Stimulated activated CD4-positive, alpha-beta T cell treated with anti-CD3 and anti-CD28 coated beads, Interleukin-1b, Interleukin-23, amount 100 ng/mL, for 1 hour (primary cell): ENCODE measurements at places on chromosomes 2 and 18.

- no peak for DNase-seq
Observed at GRCh38 chr18:75395137-75395536, 32.4 kb downstream of the SMIM21 start.

GRCh38 chr2:34806891-34807290, 1207.8 kb upstream of the FAM98A start:
- no peak for DNase-seq

GRCh38 chr18:74413836-74414235, 43.3 kb downstream of the DIPK1C start:
- no peak for DNase-seq

DNA sequence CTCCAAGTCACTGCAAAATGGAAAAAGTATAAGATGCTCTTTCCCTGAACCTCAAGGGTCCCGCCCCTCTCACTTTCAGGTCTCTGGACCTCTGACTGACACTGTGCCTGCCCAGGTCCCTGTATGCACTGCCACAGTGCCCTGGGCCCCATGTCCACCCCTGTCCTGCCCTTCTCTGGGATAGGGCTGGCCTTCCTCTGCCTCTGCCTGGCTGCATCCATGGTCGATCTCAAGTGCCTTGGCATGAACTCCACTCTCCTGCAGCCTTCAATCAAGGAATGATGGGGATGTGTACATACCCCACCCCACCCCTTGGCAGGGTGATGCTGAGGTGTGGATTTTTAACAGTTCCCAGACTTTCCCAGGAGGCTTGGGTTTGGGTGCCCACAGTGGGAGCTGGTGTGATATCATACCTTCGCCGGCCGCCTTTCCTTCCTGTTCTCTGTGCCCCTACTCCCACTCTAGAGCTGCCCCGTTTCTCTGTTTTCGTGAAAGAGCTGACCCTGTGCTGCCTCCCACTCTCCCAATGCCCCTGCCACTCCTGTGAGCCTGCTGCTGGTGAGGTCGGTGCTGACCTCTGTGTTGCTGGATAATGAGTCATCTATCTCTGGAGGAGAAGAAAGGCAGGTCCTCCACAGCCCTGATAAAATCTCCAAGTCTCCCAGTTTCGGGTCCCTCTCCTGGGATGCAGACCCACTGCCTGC, 18.9 kb downstream of the PTPN18 start:
- DNase-seq, result no peak

GRCh38 chr2:38997781-38998180, 108.1 kb downstream of the ARHGEF33 start:
- no peak for DNase-seq

- DNase-seq, result no peak
Observed at GRCh38 chr18:72866901-72867745, 664 bp downstream of the NETO1 start.

- DNase-seq, result no peak
Observed at GRCh38 chr2:163735685-163736432, at the start of gene FIGN. TSS of gene FIGN (minus strand) at chr2:163736008. CDS start at chr2:163734927, 1,081 bp downstream.

GRCh38 chr2:224613543-224614286, 28.6 kb upstream of the CUL3 start:
- no peak for DNase-seq

DNA sequence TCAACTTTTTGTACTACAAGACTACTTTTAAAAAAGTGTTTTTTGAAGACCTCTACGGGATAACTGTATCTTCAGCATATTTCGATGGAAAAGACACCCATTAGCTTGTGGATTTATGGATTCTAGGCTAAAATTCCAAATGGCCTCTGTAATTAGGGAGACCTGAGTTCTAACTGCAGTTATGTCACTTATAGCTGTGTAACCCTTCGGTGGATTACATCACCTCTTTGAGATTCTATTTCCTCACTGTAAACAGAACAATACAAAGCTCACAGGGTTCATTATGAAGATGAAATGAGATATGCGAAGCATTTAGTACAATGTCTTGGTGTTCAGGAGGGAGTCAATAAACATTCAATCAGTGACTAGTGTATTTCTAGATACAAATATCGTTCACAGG, 24.2 kb downstream of the LMAN2L start:
- no peak for DNase-seq

DNA sequence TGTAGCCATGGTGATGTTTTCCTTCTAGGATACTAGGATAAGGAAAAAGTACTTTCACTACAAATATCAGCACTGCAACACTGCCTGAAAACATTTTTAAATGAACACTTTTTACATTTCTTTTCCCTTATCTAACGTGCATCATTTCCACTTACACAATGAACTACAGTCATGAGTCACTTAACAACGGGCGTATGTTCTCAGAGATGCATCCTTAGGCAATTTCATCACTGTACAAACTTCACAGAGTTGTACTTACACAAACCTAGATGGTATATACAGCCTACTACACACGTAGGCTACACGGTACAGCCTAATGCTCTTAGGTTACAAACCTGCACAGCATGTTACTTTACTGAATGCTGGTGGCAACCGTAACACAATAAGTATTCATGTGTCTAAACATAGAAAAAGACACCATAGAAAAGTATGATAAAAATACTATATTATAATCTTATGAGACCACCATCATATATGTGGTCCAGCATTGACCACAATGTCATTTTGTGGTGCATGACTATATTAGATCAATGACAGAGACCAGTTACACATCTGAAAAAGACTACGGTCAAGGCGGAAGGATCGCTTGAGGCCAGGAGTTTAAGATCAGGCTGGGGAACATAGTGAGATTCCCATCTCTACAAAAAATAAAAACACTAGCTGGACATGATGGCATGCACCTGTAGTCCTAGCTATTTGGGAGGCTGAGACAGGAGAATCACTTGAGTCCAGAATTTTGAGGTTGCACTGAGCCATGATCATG, 39.8 kb downstream of the WDR33 start:
- DNase-seq, result no peak

GRCh38 chr2:64650296-64650695, 3.4 kb downstream of the SERTAD2 start:
- DNase-seq, result no peak

DNA sequence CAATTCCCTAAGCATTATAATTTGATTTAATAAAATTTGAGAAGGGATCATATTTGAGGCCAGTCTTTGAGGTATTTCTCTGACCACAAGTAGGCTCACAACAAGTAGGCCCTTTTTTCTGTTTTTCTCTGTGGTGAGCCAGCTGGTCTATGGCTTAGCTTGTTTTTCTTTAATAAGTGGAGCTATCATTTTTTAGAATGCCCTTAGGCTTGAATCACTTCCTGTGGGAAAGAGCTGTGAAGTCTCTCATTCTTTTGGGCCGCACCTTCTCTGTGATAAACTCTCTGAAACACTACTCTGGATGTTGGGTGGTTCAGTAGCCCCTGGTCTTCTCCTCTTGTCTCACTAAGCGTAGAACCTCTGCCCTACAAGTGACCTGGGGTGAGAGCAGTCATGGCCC, 235.9 kb downstream of the SUCLG1 start:
- DNase-seq, result no peak

- no peak for DNase-seq
Observed at GRCh38 chr18:7116792-7117389, 706 bp downstream of the LAMA1 start.

DNA sequence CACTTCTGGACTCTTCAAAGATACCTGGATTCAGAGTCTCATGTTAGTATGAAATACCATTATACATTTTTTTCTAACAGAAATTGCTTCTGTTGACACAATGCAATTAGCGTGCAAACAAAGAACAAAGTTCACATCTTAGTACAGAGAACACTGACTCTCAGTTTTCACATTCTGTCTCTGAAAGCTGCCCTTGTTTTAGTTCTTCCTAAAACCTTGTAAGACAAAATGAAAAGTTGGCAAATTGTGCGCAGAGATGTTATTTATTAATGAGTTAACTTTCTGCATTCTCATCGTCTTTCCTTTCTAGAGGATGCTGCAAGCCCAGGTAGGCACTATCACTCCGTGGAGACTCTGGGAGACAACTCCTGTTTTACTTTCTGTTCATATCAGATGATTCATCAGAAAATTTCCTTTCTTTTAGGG, 377.3 kb upstream of the POU3F3 start:
- no peak for DNase-seq

DNA sequence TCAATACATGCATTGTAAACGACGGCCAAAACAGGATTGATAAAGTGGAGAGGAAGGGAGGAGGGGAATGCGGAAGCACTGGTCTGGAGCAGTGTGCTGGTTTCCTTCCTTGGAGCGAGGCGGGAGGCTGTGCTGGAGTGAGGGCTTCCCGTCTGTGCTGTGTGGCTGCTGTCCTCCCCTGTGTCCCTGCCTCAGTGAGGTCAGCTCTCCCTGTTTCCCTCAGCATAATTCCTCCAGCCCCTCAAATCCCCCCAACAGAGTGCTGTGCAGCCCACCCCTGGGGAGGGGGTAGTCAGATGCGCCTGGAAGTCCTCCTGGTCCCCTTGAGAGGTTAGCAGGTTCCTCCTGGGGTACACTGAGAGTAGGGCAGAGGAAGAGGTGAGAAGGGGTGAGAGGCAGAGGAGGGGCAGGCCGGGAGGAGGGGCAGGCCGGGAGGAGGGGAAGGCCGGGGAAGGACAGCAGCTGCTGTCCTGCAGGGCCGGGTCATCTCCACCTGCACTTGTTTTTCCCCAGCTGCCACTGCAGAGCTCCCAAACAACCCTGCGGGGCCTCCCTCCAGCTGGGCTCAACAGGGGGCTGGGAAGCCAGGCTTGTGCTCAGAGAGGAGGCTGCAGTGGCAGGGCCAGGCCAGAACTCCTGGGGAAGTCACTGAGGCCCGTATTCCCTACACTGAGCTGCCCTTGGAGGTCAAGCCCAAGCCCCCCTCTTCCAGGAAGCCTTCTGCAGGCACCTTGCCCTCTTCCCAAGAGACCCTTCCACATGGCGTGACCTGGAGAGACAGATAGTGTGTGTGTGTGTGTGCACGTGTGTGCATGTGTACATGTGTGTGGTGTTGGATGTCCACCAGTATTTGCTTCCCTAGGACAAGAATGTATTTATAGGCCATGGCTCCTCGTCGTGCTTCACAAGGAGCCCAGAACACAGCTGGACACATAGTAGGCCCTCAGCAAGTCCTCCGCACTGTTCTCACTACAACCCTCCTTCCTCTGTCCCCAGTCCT, 13.2 kb upstream of the ATP6V1B1 start:
- no peak for DNase-seq

- DNase-seq, result no peak
Observed at GRCh38 chr2:113905886-113906285, 16.0 kb downstream of the ACTR3 start.

- DNase-seq, result no peak
Observed at GRCh38 chr2:174074831-174075230, 109.7 kb upstream of the SP3 start.

GRCh38 chr18:75110311-75110710, 98.6 kb downstream of the PTGR3 start:
- no peak for DNase-seq

DNA sequence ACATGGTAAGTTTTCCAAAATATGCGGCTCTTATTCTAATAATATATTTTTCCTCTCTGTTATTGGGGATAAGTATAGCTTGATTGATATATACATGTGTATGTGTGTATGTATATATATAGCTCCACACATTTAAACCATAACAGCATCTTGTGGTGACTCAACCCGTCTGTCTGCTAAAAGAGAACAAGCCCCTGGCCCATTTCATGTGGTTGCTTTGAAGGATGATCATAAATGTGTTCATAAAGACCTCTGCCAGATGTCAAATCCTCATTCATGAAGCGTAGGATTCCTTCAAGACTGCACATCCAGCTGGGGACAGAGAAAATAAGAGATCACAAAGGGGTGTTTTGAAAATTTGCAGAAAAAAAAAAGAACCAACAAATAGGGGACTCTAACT, 79.3 kb downstream of the RHOB start:
- DNase-seq, result no peak

GRCh38 chr18:44602845-44603244, 77.8 kb upstream of the SETBP1 start:
- DNase-seq, result no peak

GRCh38 chr18:4789506-4789905, 334.4 kb upstream of the DLGAP1 start:
- no peak for DNase-seq

DNA sequence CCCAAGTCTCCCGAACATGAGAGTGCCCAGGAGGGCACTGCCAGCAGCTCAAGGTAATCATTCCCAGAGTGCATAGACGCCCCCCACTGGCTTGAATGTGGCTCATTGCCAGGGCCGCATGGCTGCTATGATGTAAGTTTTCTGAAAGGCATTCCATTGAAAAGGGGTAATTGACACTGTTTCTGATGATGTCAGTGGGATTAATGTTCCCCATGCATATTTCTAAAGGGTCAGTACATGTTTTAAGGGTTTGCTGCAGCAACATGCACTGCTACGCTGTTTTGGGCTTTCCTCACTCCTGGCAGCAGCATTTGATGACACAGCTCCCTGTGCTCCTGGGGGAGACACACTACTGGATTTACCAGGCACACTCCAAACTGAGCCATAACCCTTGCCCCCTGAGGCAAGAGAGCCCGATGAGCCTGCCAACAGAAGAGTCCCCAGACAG, 36.7 kb downstream of the KIAA2012 start:
- DNase-seq, result no peak

GRCh38 chr18:6747646-6748045, 18.1 kb downstream of the ARHGAP28 start:
- DNase-seq, result no peak

DNA sequence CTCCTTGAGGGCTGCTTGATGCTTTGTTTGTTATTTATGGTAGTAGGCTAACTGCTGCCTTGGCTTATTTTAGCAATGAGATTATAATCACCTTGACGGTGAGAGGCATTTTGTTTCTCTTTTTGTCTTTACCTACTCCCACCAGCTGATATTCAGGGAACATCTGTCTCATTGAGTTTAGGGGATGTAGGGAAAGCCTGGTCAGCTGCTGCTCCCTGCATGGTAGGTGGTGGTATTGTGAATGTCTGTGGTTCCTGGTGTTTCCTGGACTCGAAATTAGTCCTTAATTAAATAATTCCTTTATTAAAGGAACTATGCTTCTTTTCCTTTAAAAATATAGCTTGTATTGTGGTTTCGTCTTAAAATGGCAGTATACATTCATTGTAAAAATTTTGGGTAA, 77.8 kb downstream of the ADAM23 start:
- no peak for DNase-seq

GRCh38 chr2:40126006-40126405, 325.9 kb downstream of the SLC8A1 start:
- DNase-seq, result no peak

- DNase-seq, result no peak
Observed at GRCh38 chr2:15763822-15764682, 172.4 kb downstream of the DDX1 start.

DNA sequence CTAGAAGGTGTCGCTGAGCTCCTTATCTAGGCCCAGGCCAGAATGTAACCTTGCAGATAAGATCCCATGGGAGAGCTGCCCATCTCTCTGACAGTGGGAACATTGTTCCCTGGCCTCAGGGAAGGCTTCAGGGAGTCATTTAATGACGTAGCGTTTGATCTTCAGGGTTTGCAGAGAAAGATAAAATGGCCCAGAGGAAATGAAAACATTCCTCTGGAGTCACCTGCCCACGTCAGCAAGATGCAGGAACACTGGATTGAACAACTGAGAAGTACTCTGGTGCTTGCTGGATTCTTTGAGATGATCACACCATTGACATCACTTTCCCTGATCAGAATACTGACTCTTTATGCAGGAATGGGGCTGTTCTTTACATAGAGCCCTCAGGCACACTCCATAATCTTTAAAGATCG, 51.6 kb downstream of the MAPK4 start:
- DNase-seq, result no peak
